ENCODE measurements at places on chromosomes 12 and 14.

DNA sequence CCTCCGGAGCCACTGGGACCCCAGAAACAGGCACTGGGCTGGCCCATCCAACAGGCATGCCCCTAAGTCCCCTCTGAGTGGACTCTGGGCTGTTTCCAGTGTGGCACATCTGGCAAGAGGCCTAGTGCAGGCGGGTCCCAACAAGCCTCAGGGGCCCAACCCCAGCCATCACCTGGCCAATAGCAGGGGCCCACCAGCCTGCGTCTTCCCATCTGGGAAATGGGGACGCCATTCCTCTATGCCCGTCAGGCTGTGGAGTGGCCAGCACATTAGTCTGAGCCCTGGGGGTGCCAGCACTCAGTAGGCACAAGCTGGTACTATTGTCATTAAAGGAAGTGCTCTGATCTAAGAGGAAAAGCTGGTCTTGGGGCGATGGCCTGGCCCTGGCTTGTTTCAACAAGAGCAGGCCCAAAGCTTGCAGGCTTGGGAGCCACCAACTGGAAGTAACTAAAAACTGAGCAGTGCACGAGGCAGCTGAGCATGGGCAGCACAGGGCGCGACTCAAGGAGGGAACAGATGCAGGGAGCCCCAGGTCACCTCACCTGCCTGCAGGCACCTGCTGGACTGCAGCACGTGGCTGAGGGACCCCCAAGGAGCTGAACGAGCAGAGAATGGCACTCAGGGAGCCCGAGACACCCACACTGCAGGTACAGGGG is 8.4 kb downstream of the DEGS2 start:
- DNase-seq = no peak

GRCh38 chr12:75047885-75048525 is 161.6 kb downstream of the KCNC2 start:
- no peak for DNase-seq

GRCh38 chr14:85471744-85472143 is 58.2 kb upstream of the FLRT2 start:
- peak; percentile 40 for DNase-seq

- no peak for DNase-seq
Observed at GRCh38 chr14:56810836-56811592, 735 bp upstream of the OTX2 start.

Data from heart left ventricle (tissue), 16 donors.